Stimulated activated CD4-positive, alpha-beta T cell treated with anti-CD3 and anti-CD28 coated beads, Interleukin-4, amount 100 ng/mL, for 1 hour (primary cell): ENCODE measurements at places on chromosomes 6 and 20.

- no peak for DNase-seq
Observed at GRCh38 chr20:47137231-47137870, 219.1 kb downstream of the ZMYND8 start.

DNA sequence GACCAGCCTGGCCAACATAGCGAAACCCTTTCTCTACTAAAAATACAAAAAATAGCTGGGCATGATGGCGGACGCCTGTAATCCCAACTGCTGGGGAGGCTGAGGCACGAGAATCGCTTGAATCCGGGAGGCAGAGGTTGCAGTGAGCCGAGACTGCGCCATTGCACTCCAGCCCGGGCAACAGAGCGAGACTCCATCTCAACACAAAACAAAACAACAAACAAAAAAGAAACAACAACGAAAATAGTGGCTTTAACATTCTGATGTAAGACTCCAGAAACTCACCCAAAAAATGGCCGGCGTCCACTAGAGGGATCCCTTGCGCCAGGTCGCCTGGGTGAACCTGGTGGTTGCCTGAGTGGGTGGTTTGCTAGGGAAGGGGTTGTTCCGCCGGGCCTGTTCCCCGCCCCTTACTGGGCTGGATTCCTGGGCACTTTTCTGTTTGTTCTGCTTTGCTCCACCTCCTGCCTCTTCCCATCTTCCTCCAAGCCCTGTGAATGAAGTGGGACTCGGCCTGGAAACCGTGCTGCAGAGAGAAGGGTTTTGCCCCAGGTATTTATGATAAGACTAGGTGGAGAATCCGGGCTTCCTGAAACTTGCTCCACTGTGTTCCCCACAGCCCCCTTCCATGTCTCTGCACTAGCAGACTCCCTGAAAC, 1.5 kb downstream of the PABPC1L start:
- peak; percentile 47 for DNase-seq

- DNase-seq = no peak
Observed at GRCh38 chr6:27601668-27602254, 128.9 kb upstream of the ZNF184 start.

DNA sequence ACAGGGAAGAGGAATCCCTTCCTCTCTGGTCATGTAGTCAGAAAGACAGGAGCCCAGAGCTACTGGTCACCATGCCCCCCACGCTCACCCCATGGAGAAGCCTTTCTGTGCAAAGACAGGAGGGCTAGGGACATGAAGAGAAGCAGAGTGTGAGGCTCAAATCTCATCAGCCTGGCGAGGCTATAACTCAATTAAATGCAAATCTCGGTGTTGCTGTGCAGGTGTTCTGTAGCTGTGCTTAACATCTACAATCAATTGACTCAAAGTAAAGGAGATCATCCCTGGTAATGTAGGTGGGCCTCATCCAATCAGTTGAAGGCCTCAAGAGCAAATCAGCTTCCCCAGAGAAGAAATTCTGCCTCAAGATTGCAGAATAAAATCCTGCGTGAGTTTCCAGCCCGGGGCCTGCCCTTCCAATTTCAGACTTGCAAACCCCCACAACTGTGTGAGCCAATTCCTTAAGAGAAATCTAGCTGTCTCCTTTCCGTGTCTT, 64.4 kb downstream of the CHMP4B start:
- no peak for DNase-seq

- no peak for DNase-seq
Observed at GRCh38 chr6:31677955-31678354, 2.9 kb downstream of the LY6G5C start.

DNA sequence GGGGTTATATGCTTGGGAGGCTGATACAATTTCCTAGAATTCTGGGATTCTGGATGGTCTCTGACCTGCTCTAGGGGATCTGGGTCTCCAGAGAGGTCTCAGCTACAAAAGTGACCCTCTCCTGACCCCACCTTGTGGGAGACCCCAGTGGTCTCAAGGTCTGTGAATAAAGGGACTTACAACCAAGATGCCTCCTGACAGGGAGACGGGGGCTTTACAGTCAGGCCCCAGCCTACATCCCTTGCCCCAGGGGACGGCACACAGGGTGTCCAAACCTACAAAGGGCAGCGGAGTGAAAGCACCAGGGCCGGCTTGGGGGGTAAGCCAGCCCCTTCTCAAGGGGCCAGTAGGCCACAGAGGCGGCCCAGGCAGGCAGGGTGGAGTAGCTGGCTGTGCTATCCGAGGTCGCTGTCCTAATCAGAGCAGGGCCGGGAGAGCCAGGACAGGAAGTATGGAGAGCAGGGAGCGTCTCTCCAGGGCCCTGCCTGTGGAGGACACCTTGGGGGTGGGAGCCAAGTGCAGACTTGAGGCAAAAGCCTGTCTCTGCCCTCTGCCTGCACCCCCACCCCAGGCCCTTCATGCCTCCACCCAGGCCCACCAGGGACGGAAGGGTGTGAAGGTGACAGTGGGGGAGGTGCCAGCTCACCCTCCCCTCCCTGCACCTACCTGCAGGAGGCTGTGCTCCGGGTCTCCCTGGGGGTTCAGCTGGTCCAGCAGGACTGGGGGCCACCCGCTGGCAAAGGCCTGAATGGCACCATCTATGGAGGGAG, 3.5 kb downstream of the GFRA4 start:
- DNase-seq = no peak

DNA sequence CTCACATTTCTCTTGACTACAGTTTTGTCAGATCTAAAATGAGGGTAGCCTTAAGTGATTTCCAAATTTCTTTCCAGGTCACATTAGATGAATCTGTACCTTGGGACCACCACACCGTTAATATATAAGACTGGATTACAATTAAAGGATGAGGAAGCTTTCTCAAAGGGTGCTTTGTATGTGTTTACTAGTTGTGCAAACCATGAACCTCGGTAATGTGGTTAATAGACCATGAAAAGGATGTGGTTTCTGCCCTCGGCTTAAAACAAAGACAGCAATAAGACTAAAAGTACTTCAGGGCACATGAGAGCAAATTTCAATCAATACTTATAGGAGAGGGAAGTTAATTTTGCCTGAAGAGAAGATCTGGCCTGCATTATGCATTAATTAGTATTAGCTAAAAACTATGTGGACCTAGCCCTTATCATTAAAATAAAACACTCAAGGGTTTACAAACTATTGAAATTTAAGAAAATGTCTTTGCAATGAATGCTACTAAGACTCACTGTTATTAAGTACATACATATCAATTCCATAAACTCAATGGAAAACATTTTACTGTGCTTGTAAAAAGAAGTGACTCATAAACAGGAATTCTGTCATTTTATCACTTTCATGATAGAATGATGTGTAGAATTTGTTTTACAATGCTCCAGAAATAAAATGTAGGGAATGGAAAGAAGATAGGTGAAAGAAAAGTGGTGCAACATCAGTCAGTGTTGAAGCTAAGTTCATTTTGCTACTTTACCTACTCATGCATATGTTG, 936 bp upstream of the TMX4 start:
- no peak for DNase-seq

DNA sequence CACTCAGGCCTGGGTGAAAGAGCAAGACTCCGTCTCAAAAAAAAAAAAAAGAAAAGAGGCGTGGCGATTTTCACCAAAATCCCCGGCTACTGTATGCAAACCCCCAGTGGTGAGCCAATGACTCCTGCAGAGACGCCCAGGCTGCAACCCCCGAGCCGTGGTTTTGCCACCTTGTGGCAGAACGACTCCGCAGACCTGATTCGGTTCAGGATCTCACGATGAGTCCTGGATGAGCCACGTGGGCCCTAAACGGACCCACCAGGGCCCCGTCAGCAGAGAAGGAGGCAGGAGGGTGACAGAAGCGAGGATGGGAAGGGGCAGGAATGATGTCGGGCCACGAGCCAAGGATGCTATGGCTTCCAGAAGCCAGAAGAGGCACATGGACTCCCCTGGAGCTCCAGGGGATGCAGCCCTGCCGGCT, 42.5 kb downstream of the SLC2A4RG start:
- DNase-seq = peak; percentile 29

- DNase-seq = no peak
Observed at GRCh38 chr20:10469599-10469998, 34.5 kb downstream of the SLX4IP start.

DNA sequence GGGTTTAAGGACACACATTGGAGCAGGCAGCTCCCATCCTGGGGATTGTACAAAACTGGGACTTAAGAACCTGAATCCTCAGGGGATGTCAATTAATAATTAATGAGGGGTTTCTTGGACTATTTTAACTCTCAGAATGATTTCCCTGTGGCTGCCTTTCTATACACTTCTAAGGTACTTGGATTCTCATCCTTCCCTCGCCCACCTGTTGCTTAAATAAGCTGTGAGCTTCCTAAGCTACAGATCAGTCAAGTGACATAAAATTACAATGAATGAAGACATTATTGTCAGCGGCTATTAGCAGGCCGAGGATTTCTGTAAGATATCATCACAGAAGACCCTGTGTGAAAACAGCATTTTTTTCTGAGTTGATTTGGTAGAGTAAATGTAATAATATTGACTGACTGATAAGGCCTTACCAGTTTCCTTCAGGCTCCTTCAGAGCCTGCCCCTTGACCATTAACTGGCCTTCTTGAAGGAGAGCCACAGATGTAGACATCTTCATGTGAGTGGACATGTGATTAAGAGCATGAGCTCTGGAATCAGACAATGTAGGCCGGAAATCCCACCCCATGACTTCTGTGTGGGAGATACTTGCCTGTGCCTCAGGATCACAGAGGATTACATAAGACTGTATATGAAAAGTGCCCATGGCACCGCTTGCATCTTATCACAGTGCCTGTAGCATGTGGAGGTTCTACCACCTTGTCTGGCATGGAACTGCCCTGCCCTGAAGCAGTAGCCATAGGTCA, 101.7 kb downstream of the TULP4 start:
- no peak for DNase-seq
